ENCODE measurements at places on chromosomes 11 and 22. TPM values are rescaled to one million over a fixed set of nuclear protein-coding genes. Genes with fewer than 3 reads are reported as not detected.

GRCh38 chr11:89235083-89235482 is 57.4 kb downstream of the TYR start:
- no peak for DNase-seq

TBX1 gene
- total RNA-seq = 42.6 TPM

DNA sequence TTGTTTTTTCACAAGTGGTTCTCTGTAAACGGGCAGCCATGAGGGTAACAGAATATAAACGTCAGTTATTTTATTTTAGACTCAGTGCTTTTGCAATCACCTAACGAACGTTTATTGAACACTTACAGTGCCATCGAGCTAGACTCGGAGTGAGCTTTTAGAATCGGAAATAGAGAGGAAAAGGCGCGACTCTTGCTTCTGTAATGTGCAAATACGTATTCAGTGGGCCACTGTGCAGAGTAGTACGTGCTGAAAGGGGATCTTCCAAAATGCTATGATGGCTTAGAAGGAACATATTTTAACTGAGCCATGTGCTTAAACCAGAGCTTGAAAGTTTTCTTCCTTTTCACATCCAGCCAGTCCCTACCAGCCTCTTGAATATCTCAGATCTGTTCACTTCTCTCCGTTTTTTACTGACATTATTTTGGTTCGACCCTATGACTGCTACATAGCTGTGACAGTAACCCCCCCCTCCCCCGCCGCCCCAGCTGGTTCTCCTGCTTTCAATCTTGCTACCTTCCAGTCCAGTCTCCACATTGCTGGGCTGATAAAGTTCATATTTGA is 468 bp downstream of the DDIAS start:
- DNase-seq = no peak

DNA sequence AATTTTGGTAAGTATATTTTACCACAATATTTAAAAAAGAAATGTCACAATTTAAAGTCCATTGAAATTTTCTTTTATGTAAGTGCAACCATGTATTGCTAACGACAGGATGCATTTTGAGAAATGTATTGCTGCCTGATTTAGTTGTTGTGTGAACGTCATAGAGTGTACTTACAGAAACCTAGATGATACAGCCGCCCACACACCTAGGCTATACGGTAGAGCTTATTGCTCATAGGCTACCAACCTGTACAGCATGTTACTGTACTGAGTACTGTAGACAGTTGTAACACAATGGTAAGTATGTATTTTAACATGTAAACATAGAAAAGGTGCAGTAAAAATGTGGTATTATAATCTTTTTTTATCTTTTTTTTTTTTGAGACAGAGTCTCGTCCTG is 48.1 kb downstream of the CBL start:
- DNase-seq = no peak

APOBEC3C gene
- 6.4 TPM for total RNA-seq

GANAB gene
- total RNA-seq = 174 TPM
